ENCODE measurements at places on chromosomes 5 and 9.

- no peak for DNase-seq
These were observed 219.8 kb downstream of the ARL15 start for GRCh38 chr5:54090495-54091120.

GRCh38 chr5:35359859-35360258 is 129.6 kb upstream of the PRLR start:
- no peak for DNase-seq

DNA sequence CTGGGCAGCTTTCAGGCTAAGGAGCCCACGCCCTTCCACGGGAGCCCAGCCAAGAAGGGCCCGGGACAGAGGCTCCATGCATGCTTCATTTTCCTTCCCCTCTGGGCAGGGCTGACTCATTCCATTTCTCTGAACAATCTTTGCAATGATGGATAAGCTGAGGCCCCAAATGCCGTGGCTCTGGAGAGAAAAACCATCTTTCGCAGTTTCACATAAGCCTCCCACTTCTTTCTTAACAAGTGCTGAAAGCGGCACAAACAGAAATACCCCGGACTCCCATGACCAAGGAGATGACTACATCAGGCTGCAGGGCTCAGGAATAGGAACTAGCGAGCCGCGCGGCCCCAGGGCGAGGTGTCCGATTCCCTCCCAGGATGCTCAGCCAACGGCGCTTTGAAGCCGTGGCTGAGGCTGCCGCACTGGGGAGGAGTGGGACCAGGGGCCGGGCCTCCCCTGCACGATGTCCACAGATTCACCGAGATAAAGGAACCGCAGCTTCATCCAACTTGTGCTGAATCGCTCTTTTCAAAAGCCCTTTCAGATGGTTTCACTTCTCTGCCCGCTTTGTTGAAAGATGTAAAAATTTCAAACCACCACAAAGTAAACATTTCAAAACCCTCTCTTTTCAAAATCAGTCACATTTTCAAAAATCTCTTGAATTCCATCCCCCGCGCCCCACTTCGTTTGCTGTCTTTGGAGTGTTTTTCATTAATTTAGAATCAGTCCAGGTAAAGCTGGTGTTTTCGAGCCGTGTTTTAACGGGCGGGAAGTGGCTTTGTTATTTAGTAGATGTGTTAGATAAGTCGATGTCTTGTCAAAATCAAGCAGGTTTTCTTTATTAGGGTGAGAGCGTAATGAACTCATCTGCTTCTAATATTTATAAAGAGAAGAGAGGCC is 96.5 kb upstream of the LMX1B start:
- DNase-seq: peak; percentile 80

GRCh38 chr9:127162046-127162863 is 39.8 kb upstream of the ANGPTL2 start:
- DNase-seq: peak; percentile 21
